ENCODE measurements at places on chromosomes 2 and 18.

- no peak for DNase-seq
These were observed 81.0 kb upstream of the KIDINS220 start for GRCh38 chr2:8918412-8918811.

DNA sequence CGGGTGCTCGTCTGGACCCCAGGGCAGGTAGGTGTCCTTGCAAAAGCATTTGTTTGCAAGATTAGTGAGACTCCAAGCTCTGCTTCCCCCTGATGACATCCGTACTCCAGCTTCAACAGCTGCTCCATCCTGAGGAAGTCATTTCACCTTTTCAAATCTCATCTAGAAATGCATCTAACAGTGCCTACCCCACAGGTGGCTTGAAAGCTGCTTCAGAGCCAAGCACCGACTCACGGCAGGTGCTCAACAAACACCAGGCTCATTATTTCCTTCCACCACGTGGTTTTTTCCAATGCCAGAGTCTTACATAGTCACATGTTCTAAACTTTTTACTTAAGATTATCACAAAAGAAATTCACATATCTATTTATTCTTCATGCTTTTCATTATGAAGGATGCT, 31.9 kb downstream of the CNGA3 start:
- no peak for DNase-seq

DNA sequence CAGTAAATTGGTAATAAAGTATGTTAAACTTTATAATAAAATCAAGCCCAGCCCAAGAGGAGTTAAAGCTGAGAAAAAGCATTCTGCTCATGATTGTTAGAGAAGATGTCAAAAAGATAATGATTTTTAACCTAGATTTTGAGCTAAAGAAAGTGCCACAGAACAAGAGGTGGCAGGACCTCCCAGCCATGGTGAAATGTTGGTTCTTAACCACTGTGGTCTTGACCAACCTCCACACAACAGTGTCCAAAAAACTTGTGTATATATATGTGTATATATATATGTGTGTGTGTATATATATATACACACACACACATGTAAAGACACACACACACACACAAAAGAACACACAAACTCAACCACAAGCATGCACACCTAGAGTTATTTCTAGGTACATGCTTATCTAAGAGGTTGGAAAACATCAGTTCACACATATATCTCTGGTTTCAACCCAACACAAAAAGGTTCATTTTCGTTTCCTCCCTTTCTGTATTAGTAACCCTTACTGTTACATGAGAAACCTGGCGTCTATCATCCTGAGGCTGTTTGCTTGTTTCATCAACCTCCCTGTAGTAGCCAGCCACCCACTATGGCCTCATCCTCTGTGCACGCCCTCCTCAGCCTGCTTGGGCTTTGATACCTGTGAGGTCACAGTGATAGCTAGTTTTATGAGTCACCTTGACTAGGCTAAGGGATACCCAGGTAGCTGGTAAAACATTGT, 631.8 kb upstream of the ID2 start:
- no peak for DNase-seq

GRCh38 chr2:64941801-64942200, 47.4 kb upstream of the SLC1A4 start:
- no peak for DNase-seq

- no peak for DNase-seq
These were observed 76.0 kb upstream of the PELI1 start for GRCh38 chr2:64220265-64220664.

DNA sequence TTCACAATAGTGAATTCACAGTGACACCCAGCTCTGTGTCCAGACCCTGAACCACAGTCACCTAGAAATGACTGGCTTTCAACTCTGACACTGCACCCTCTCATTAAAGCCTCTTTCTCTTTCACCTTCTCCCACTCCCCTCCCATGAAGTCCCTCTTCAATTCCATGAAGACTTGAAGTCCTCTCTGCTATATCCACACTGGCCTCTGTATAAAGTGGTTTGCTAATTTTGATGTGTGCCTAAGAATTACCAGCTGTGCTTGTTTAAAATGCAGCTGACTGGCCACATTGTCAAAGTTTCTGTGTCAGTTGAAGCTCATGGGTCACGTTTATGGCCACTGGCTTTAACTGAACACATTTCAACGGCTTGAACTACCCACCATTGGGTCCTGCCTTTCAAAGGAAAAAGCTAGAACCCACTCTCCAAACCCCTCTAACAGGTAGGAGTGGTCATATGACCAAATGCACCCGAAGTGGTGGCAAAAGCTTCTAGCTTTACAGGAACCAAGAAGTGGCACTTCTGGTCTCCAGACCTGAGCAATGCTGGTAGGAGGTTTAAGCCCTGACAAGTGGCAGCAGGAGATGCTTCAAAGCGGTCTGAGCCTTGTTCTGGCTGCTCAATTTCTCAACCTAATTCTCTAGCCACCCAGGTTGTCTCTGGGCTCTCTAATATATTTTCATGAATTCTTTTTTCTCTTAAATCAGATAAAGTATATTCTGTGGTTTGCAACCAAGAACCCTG, 34.2 kb downstream of the B4GALT6 start:
- no peak for DNase-seq
